ENCODE measurements at places on chromosomes 2 and 18.

DNA sequence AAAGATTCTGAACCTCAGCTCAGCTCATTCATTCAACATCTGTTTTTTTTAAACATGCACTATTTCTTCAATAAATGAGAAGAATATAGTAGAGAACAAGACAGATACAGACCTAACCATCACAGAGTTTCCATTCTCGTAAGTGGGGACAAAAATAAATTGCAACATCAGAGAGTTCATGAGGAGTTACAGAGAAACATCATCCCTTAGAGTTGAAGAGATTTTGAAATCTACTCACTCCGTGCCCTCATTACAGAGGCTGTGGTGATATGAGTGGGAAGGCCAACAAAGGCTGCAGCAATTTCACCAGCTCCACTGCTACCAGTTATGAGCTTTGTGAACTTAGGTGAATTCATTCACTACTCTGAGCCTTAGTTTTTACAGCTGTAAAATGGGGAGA is 399.3 kb downstream of the BCL11A start:
- DNase-seq, result no peak

DNA sequence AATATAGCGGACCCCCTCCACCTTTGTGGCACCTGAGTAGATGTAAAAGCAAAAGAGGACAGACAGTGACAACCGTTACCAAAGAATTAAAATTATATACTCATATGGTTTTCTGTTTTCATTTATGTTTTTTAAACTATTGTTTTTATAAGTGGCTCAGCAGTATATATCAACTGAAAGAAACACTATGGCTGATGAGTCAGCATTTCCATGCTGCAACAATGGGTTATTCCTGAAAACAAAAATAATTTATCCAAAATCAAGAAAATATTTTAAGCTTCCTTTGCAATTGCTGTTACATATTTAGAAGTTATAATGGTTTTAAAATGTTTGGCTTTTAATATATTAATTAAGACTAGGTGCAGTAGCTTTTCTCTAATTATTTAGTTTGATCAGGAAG is 17.7 kb downstream of the MRPS9 start:
- DNase-seq, result no peak

GRCh38 chr2:85635011-85635410 is 19.0 kb downstream of the USP39 start:
- no peak for DNase-seq

GRCh38 chr2:187783446-187783845 is 229.2 kb upstream of the TFPI start:
- DNase-seq, result no peak

- no peak for DNase-seq
Measured at GRCh38 chr2:35933031-35933430, 422.5 kb upstream of the CRIM1 start.

DNA sequence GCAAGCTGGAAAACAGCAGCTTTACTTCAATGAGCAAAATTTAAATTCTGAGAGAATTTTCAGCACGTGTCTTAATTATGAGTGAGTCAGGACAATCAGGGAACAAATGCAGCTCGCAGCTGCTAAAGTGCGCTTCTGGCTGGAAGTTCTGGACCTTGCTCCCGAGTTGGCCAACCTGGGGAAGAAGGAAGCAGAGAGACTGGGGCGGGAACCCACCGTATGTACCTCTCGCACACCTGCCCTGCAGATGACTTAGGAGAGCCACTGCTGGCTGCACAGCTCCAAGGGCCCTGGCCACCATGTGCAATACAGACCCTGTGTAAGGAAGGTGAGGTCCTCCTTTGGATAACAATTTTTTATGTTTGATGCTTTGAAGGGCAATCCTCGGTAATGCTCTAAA is 42.4 kb downstream of the REEP1 start:
- no peak for DNase-seq

DNA sequence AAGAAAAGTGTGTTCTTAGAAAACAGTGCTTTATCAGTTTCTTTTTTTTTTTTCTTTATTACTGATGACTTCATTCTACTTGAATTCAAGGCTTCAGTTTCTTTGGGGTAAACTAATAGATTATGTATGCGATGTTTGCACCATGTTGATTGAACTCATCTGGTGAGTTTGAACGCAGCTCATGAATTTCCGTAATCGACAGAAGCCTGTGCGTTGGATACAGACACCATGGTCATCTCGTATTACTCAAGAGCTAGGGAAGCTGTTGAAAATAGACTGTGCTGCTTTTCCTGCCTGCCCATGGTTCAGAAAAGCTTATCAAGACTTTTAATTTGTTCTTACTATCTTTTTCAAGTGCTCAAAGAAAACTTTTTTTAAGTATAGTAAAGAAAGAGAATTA is 185.5 kb upstream of the NRP2 start:
- no peak for DNase-seq

- DNase-seq, result no peak
Measured at GRCh38 chr2:104641786-104642185, 212.1 kb upstream of the POU3F3 start.

DNA sequence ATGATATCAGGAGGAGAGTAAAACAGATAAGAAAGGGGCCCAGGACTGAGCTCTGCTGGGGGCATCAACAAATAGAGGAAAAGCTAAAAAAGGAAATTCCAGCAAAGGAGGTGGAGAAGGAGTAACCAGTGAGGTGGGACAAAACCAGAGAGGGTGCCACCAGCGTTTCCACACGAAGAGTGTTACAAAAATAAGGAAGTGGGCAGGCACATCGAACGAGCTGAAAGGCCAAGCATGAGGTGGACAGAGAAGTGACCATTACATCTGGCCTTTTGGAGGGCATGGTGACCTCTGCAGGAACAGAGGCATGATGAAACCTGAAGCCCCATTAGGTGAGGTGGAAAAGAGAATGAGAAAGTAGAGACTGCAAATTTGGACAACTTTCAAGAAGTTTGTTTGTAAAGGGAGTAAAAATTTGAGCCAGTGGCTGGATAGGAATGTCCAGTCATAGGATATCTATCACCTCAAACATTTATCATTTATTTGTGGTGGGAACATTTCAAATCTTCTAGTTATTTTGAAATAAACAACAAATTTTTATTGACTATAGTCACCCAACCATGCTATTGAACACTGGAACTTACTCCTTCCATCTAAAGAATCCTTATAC is 18.4 kb upstream of the VIT start:
- no peak for DNase-seq

- DNase-seq, result no peak
Measured at GRCh38 chr18:35444636-35445035, 53.1 kb downstream of the INO80C start.

DNA sequence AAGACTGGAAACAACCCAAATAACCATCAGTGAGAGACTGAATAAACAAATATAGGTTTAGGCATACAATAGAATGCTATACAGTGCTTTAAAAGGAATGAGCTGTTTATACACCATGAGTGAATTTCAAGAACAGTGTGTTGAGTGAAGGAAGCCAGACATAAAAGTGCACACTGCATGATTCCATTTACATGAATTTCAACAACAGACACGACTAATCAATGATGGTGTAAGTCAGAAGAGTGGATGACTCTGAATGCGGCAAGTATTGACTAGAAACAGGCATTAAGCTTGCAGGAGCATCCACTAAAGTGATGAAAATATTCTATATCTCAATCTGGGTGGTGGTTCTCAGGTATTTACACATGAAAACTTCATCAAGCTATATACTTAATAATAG is 142.7 kb upstream of the SLC39A10 start:
- no peak for DNase-seq

- DNase-seq, result no peak
Measured at GRCh38 chr2:150876251-150876950, 385.3 kb downstream of the RBM43 start.

- DNase-seq, result no peak
Measured at GRCh38 chr2:105445976-105446375, 47.1 kb upstream of the FHL2 start.

GRCh38 chr2:98749066-98749450 is 18.1 kb upstream of the MGAT4A start:
- DNase-seq, result no peak

DNA sequence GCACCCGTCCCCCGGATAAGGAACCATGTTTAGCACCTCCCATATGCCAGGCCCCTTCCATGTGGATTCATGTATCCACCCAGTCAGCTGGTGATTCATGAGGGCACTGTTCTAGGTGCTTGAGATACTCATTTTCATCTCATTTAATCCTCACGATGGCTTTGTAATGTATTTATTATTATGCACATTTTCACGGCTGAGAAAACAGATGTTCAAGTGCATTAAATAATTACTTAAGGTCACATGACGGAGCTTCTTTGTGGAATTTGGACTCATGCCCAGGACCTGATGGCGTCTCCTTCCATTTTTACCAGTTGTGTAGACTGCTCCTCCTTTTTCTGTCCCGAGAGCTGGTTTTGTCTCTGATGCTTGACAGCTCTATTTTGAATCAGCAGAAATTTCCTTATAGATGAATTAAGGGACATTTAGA is 72.2 kb upstream of the RBM44 start:
- DNase-seq, result no peak

DNA sequence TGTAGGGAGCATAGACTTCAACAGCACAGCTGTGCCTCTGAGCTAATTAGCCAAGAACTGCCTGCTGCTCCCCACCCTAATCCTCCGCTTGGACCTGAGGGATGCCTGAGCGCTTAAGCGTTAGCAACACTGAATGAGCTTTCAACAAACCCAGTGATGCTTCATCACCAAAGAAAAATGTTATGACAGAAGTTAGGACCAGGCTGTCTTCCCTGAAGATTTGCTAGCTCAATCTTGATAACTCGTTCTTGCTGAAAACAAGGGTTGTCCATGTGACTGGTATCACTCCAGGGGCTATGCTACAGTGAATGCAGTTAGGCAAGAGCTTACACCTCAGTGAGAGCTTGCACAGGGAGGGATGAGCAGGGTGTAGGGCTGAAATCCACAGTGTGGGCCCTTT is 190.7 kb upstream of the SIX2 start:
- DNase-seq, result no peak
